CD8-positive, alpha-beta memory T cell (primary cell): ENCODE measurements at places on chromosomes 7 and 10.
A peak's percentile ranks its signal among the peaks of the same experiment; 100 is the strongest.

DNA sequence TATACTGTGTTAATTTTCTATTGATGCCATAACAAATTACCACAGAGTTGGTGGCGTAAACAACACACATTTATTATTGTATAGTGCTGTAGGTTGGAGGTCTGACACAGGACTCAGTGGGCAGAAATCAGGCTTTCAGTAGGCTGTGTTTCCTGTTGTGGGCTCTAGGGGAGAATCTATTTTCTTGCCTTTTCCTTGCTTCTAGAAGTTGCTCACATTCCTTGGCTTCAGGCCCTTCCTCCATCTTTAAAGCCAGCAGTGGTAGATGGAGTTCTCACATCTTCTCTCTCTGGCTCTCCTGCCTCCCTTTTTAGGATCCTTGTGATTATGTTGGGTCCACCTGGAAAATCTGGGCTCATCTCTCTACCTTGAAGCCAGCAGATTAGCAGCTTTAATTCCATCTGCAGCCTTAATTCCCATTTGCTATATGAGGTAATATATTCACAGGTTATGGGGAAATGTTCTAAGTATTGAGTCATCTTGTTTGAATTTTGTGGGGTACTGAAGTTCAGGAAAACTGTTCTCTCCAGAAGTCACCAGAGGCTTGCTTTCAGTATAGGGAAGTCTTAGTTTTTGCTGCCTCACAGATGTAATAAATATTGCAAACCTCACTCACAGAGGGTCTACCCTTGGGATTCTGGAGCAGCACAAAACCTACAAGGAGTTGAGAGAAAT, 38.9 kb downstream of the CCNY start:
- no peak for DNase-seq

DNA sequence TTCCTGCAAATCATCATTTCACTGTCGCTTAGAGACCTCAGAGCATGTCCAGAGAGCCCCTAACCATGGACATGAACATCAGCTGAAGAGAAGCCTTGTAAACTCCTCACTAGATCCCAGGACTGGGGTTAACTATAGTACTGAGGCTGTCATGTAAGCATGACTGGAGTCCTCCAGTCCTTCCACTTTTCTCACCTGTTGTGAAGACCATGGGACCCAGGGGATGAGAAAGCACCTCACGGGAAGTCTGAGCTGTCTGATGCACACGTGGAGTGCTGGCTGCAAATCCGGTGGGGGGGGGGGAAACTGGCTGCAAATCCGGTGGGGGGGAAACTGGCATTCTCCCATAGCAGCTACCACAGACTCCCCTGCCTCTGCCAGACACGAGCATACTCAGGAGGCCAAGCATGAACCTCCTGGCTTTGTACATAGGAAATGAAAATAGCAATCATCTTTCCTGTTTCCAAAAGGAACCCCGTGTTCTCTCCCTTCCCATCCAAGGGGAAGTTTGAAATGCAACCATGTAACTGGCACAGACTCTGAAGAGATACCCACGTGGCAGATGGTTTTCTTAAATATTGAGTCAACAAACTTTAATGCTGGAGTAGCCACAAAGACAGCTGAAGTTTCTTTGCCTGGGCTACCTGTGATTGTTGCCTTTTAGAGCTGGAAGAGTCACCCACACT, 261.4 kb downstream of the ZMYND11 start:
- no peak for DNase-seq

- DNase-seq: no peak
These were observed 49.2 kb downstream of the LGI1 start for GRCh38 chr10:93806903-93807302.

DNA sequence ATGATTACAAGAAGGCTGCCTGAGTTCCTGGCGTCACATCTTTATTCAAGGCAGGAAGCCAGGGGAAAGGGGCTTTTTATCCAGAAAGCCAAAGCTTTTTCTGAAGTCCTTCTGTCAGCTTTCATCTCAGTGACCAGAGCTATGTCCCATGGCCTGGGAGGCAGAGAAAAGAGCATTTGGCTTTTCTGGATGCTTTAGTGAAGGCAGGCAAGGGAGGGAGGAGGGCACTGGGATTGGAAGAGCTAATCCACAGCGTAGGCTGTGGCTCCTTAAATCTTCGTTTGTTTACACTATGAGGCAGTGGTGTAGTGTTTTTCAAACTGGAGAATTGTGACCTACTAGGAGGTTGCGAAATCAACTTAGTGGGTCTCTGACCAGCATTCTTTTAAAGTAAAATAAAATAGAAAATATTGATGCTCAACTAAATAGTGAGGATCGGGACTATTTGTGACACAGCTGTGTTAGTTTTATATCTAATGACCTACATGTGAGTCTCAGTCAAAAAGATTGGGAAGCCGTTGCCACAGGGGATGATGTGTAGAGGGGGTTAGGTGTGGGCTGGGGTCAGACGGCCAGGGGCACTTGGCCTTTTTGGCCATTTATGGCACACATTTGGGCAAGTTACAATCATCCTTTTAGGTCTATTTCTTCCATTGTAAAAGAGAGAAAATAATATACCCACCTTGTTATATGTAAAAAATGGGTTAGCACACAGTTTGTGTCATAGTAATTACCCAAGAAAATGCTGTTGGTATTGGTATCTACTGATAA, 14.1 kb downstream of the CRYGN start:
- no peak for DNase-seq

- no peak for DNase-seq
These were observed 249.8 kb upstream of the AKR1E2 start for GRCh38 chr10:4576206-4576605.

- DNase-seq: no peak
These were observed 219.4 kb upstream of the CELF2 start for GRCh38 chr10:10798102-10798863.

GRCh38 chr10:126844406-126844805, 60.8 kb upstream of the DOCK1 start:
- no peak for DNase-seq

- DNase-seq: peak; percentile 51
These were observed 14.7 kb upstream of the C7orf33 start for GRCh38 chr7:148575640-148576411.

- DNase-seq: no peak
These were observed 16.7 kb downstream of the NEURL1 start for GRCh38 chr10:103510046-103510685.

GRCh38 chr7:98795741-98796493, 73.9 kb downstream of the TMEM130 start:
- DNase-seq: no peak

- DNase-seq: no peak
These were observed 500.8 kb downstream of the AUTS2 start for GRCh38 chr7:70098905-70099672.

DNA sequence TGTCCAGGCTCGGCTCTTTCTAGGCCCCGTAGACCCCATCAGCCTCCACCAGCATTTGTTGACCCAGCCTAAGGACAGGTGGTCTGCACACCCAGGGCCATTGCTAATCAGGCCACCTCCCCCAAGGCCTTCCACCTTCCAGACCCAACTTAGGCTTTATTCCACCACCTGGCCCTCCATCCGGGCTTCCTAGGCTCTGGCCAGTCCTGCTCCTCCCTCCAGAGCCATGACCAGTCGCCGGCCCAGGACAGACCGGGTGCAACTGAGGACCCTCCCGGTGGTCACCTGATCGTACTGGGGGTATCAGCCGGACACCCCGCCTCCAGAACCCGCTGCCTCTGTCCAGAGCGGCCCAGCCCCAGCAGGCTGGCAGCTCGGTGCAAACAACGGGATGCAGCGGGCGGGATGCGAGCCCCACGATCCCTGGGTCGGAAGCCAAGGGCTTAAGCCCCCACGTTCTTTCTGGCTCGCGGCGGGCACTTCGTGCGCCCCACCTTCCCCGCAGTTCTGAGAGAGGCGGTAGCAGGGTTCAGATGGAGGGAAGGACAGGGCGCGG, 545 bp downstream of the NACAD start:
- no peak for DNase-seq

DNA sequence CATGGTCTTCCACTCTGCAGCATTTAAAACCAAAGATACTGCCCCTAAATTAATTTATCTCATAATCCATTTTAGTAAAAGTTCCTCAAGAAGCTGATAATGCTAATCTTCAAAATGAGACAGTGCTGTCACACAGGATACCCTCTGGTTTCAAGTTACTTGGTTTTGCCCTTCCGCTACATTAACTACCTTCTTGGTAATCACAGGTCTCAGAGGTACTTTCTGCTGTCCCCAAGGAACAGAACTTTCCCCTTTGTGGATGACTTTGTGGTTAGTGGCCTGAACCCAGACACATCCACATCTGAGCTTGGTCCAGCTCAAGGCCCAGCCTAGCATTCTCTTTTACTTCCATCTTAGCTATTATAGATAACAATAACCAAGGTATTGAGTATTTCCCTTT, 88.8 kb upstream of the TMEM26 start:
- no peak for DNase-seq
